Stimulated activated CD4-positive, alpha-beta T cell treated with anti-CD3 and anti-CD28 coated beads, Interleukin-1b, Interleukin-23, amount 100 ng/mL, for 4 hours (primary cell): ENCODE measurements at places on chromosomes 7 and 10.

- DNase-seq = no peak
These were observed 317.3 kb upstream of the FZD1 start for GRCh38 chr7:90946730-90947501.

- peak; percentile 80 for DNase-seq
These were observed 14.8 kb downstream of the ADAM8 start for GRCh38 chr10:133261726-133262325.

GRCh38 chr7:111516612-111517011 lies 45.7 kb downstream of the IMMP2L start:
- no peak for DNase-seq

DNA sequence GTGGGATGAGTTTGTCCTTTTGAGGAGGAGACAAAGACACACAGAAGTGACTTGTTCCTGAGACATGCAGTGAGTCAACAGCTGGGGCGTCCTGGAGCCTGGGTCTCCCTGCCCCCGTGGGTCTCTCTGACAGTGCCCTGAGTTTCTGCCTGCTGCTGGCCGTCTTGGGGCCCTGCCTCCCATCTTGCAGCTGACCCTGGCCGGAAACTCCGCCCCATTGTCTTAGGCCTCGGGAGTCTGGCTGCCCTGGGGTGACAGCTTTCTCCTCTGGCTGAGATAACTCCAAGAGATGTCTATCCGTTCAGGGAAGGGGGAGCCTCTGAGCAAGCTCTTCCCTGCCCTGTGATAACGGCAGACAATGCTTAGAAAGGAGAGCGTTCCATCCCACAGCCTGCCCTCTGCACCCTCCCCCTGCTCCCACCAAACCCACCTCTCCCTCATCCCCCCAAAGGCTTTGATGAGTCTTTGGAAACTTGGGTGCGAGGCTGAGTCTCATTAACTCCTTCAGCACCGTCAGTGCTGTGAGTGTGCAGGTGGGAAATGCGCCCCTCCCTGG lies 69.5 kb upstream of the PODXL start:
- DNase-seq = no peak

GRCh38 chr7:982511-983003 lies 424 bp upstream of the CYP2W1 start:
- no peak for DNase-seq

DNA sequence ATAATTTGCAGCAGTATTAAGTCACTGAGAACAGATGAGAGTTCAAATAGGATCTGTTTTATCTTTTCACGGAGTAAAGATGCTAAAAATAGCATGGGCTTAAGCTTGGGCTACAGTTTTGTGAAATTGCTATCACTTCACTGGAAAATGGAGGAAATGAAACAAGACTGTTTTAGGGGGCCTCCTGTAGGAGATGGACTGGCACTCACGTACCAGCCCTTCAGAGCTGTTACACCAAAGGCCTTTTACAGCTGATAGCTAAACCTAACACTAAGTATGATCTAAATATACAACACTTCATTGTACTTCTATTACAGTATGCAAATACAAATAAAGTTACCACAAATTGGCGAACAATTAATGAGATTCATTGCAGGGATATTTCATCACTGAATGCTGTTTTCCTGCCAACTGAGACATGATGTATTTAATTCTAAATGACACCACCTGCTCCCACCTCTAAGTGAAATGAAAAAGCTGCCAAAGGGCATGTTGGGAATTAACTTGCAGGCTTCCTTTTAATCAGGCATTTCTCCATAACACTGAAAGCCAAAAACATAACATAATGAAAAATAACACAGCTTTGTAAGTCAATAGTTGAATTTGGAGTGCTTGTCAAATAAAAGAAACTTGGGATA lies 304.5 kb upstream of the LRRN3 start:
- no peak for DNase-seq

DNA sequence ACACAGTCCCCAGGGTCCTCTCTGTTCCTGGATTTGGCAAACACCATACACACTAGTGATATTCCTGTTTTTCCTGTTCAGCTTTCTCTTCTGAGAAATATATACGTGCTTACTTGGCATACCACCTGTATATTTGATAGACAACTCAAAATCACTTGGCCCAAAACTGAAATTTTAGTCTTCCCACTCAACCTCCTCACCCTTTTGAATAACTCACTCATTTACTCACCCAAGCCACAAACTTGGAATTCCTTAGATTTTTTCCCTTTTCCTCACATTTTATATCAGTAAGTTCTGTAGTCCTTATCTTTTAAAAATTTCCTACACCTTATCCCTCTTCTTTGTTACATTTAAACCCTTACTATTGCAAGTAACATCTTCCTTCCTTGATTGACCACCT lies 143.4 kb downstream of the PPP1R3A start:
- DNase-seq = no peak

- DNase-seq = no peak
These were observed 203.2 kb downstream of the AHR start for GRCh38 chr7:17501441-17502212.

DNA sequence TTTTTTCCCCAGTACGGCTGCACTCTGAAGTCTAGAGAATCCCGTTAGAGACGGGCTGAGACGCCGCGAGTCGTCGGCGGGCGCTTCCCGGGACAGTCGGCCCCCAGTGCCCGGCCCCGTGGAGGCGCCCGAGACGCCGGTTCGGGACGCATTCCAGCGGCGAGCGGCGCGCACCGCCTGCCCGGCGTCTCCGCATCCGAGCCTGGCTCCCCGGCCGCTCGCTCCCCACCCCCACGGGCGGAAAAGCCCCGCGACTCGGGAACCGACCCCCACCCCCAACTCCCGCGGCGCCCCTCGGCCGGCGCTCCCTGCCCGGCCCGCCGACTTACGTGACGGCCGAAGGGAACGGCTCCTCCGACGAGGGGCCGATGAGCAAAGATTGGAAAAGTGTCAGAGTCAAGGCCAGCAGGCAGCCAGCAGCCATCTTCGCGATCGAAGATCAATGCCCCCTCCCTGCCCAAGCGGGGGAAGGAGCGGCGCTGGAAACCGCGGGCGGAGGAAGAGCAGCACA lies 486 bp downstream of the CACNA2D1 start:
- DNase-seq = no peak

GRCh38 chr7:143300959-143301935 lies 13.1 kb downstream of the CASP2 start:
- DNase-seq = no peak
